ENCODE measurements at places on chromosomes 6 and 20. TPM values are rescaled to one million over a fixed set of nuclear protein-coding genes. Genes with fewer than 3 reads are reported as not detected.

DNA sequence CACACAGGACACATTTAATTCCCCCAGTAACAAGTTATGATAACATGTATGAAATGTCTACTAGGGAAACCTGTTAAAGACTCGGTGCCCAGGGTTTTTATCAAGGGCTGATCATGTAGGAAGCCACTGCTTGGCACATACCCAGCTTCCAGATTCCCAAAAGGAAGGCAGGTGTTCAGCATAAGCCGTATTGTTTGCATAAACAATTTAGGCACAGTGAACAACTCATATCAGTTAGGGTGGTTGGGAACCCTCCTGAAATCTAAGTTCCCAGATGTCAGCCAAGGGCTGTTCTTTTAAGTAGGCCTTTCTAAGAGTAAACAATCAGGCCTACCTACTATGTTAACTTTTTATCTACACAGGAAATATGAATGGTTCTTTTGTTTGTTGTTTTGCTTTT is 74.1 kb downstream of the ASXL1 start:
- no peak overlapping the region for H3K4me3 ChIP-seq
- DNase-seq, result no peak
- no peaks in the 10 kb centered on the region for H3K4me1 ChIP-seq
- peaks cover 33% of the 10 kb centered on the region for H3K36me3 ChIP-seq
- no peak overlapping the region for H3K27ac ChIP-seq

DNA sequence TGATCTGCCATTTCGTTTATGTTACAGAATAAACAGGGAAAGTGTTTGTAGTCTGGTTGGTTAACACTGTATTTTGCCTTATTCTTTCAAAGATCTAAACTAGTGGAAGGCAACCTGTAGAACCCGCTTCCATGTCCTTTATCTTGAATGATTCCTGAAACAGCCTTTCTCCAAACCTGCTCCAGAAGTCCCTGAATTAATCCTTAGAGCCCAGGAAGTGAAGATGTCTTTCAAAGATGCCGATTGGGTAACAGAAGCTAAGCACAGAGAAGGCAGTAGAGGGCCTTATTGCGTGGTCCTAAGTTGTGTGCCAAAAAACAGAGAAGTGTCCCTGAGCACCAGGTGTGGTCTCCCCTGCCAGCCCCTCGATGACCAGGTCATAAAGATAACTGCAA is 19.2 kb upstream of the ZSCAN16 start:
- H3K4me3 ChIP-seq, result peak overlapping the region; percentile 73
- H3K27ac ChIP-seq, result peak overlapping the region; percentile 64
- no peaks in the 10 kb centered on the region for H3K27me3 ChIP-seq
- H3K4me1 ChIP-seq, result peaks cover 8% of the 10 kb centered on the region
- DNase-seq, result no peak
- no peaks in the 10 kb centered on the region for H3K36me3 ChIP-seq

DNA sequence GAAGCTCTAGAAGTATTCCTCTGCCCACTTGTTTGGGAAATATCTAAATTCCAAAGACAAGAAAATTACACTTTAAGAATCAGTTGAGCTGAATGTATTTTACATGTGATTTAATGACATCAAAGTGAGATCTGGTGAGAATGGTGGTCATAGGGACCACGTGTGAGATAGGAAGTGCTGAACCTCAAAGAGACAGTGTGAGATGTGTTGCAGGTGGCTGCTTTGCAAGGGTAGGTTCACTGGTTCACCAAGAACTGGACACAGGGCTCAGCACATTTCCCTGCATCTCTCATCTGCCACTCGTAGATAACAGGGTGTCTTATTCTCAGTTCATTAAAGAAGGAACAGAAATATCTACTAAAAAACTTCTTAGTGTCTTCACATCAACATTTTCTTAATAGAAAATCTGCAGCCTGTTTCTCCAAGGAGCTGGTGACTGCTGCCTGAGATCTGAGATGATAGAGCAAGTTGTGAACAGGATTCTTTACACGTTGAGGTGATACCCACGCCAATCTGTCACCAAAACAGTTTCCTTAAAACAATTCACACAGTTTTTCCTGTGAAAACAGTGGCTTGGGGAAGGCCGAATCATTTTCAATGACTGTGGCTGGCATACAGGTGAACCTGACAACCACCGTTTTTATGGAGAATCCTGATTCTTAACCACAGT is 7.2 kb downstream of the CCR6 start:
- no peaks in the 10 kb centered on the region for H3K4me1 ChIP-seq
- DNase-seq, result no peak
- no peak overlapping the region for H3K4me3 ChIP-seq
- H3K27ac ChIP-seq, result no peak overlapping the region
- H3K36me3 ChIP-seq, result no peaks in the 10 kb centered on the region
- no peaks in the 10 kb centered on the region for H3K27me3 ChIP-seq

- H3K4me3 ChIP-seq, result no peak overlapping the region
- no peaks in the 10 kb centered on the region for H3K36me3 ChIP-seq
- no peaks in the 10 kb centered on the region for H3K4me1 ChIP-seq
- no peak overlapping the region for H3K27ac ChIP-seq
These were observed 193.9 kb downstream of the SLC24A3 start for GRCh38 chr20:19406381-19406780.

- no peaks in the 10 kb centered on the region for H3K36me3 ChIP-seq
- no peak for DNase-seq
- no peak overlapping the region for H3K27ac ChIP-seq
These were observed 245.3 kb upstream of the UFL1 start for GRCh38 chr6:96276305-96276704.

GRCh38 chr20:48822178-48822577 is 5.6 kb downstream of the PREX1 start:
- DNase-seq, result no peak
- H3K4me1 ChIP-seq, result peaks cover 19% of the 10 kb centered on the region
- no peaks in the 10 kb centered on the region for H3K36me3 ChIP-seq
- H3K4me3 ChIP-seq, result no peak overlapping the region

- no peaks in the 10 kb centered on the region for H3K4me1 ChIP-seq
- no peaks in the 10 kb centered on the region for H3K36me3 ChIP-seq
- DNase-seq, result no peak
- no peaks in the 10 kb centered on the region for H3K27me3 ChIP-seq
- H3K4me3 ChIP-seq, result no peak overlapping the region
These were observed 211.1 kb downstream of the GMDS start for GRCh38 chr6:2034256-2034655.

GRCh38 chr6:73207221-73207837 is 18.0 kb downstream of the KHDC1L start:
- no peak overlapping the region for H3K27ac ChIP-seq

DNA sequence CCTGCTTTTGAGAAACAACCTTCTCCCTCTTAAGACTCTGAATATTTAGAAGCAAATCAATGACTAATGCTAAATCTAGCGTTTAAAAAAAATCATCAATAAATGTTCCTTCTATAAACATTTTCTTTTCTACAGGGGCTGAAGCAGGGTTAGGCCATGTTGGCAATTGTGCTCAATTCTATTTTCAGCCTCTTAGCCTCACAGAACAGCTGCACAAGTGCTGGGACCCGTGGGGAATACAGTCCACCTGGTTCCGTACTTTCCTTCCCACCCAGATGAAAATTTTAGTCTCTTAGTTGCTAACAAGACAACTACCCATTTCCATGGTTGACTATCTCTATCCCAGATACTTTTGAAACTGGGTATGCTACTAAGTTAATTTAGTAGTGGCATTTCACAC is 138.6 kb downstream of the RPS12 start:
- H3K27ac ChIP-seq, result no peak overlapping the region
- H3K27me3 ChIP-seq, result no peaks in the 10 kb centered on the region
- no peaks in the 10 kb centered on the region for H3K36me3 ChIP-seq

GRCh38 chr20:37579106-37579505 is 51.4 kb upstream of the BLCAP start:
- H3K4me3 ChIP-seq, result no peak overlapping the region
- no peaks in the 10 kb centered on the region for H3K36me3 ChIP-seq
- no peak overlapping the region for H3K27ac ChIP-seq
- H3K4me1 ChIP-seq, result no peaks in the 10 kb centered on the region
- peaks cover 22% of the 10 kb centered on the region for H3K27me3 ChIP-seq
- DNase-seq, result no peak

DNA sequence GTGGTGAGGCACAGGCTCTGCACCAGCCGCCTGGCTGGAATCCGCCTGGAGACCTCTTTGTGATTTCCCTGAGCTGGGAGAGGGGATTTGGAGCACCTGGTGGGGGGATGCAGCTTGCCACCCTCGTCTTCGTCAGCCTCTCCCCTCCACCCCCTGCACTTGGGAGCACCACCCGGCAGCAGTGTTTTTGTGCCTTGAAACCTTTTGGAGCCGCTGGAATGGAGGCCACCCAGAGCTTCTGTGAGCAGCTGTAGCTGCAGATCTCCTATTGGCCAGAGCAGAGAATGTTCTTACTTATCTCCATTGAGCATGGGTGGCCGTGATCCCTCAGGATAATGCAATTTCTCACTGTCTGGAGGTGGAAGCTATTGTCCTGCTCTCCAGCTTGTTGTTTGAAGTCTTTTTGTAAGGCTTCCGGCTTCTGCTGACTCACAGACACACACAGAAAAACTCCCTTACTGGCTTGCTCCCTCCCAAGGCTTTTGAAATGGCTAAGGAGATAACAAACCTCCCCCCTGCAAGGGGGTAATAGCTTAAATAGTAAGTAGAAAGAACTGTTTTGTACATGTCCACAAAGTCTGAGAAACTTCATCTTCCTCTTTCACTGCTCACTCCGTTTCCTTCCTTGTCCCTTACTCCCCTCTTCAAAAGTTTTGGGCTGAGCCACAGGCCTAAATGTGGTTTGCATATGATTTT is 271.2 kb downstream of the PRL start:
- no peak for DNase-seq
- no peaks in the 10 kb centered on the region for H3K27me3 ChIP-seq
- no peak overlapping the region for H3K27ac ChIP-seq
- no peaks in the 10 kb centered on the region for H3K4me1 ChIP-seq

DNA sequence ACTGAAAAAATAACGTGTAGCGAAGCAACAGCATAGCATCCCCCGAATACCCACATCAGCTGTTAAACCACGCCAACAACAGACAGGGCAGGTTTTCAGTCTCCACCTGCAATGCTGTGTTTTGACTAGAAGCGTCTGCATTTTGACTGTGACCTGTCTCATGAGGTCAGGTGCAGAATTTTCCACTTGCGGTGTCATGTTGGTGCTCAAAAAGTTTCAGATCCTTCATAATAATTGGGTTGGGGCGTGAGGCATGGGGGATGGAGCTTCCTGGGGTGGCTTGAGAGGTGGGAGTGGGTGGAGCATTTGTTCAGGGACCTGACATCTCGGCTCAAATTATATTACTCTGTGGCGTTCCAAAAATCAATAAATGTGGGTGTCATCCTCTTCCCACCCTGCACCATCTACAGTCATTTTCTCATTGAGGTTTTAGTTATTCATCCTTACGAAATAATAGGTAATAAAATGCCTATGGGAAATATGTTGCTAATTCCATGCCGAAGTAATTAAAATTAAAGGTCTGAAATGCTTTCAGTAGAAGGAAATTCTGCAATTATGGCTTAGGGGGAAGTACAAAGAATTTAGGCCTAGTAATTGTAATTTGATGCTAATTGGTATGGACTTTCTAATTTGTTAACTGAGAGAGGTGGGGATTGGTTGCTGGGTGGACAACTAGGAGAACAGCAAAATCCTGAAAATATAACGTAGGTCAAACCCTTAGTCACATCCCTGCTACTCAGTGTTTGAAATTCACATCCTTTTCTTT is 81.0 kb downstream of the TIAM2 start:
- DNase-seq, result no peak
- H3K27me3 ChIP-seq, result no peaks in the 10 kb centered on the region
- H3K4me3 ChIP-seq, result no peak overlapping the region
- no peaks in the 10 kb centered on the region for H3K4me1 ChIP-seq

GRCh38 chr20:37375227-37375626 is 29.3 kb downstream of the SRC start:
- H3K27ac ChIP-seq, result no peak overlapping the region
- H3K4me1 ChIP-seq, result no peaks in the 10 kb centered on the region
- peaks cover 13% of the 10 kb centered on the region for H3K36me3 ChIP-seq
- no peaks in the 10 kb centered on the region for H3K27me3 ChIP-seq
- no peak for DNase-seq

DNA sequence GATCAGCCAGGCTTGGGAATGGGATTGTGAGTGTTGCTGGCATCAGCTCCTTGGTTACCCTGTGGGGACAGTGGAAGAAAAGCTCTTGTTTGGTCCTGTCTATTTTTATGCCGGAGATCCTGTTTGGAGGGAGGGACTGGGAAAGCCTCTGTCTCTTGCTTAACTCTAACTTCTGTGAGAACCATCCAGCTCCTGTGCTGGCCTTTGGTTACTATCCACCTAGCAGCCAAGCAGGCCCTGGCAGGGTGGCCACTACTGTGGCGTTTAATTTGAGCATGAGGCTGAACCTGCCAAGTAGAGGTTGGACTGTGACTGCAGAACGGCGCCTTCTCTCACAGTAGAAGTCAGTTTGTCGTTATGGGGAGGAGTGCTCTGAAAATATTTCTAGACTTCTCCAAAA is 193.3 kb downstream of the UTRN start:
- H3K36me3 ChIP-seq, result no peaks in the 10 kb centered on the region
- no peaks in the 10 kb centered on the region for H3K27me3 ChIP-seq
- DNase-seq, result no peak
- H3K4me3 ChIP-seq, result no peak overlapping the region
- no peak overlapping the region for H3K27ac ChIP-seq

DNA sequence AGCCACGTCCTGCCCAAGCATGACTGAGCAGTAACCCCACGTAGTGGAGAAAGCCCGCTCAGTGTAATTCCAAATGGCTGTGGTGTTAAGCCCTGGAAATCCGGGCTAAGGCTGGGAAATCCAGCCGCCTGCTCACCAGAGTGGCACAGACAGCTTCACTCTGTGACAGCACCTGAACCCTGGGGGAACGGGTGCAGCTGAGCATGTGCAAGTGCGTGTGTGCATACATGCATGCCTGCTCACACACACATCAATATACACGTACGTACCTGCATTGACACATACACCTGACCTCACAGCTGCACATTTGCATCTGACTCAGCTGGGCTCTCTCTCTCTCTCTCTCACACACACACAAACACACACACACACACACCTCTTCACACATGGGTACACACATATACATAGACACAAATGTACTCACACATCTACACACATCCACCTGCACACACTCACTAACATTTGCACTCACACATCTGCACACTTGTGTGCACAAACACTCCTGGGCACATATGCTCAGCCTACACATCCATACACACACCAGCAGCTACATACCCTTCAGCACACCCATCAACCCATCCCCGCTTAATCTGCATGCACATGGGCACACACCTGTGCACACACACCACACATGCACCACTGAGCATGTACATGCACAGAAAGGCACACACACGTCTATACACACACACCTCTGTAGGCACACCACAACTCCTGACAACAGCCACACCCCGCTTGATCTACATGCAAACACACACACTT is 114.1 kb downstream of the GRM4 start:
- no peaks in the 10 kb centered on the region for H3K4me1 ChIP-seq
- no peaks in the 10 kb centered on the region for H3K36me3 ChIP-seq
- no peak overlapping the region for H3K27ac ChIP-seq
- no peak for DNase-seq
- H3K27me3 ChIP-seq, result peaks cover 8% of the 10 kb centered on the region
- H3K4me3 ChIP-seq, result no peak overlapping the region

GRCh38 chr6:161618831-161619454 is 345.1 kb upstream of the AGPAT4 start:
- no peak overlapping the region for H3K27ac ChIP-seq
- no peaks in the 10 kb centered on the region for H3K4me1 ChIP-seq
- H3K27me3 ChIP-seq, result no peaks in the 10 kb centered on the region
- H3K36me3 ChIP-seq, result no peaks in the 10 kb centered on the region
- H3K4me3 ChIP-seq, result no peak overlapping the region

Gene AP5S1
- polyA plus RNA-seq, result 9.0 TPM

Gene PHACTR1
- 0.22 TPM for polyA plus RNA-seq

Gene SCUBE3
- polyA plus RNA-seq, result not detected

Gene MAP1LC3A
- 2.9 TPM for polyA plus RNA-seq

Gene MUC22
- polyA plus RNA-seq, result not detected

Gene TMC2
- polyA plus RNA-seq, result not detected

Gene TP53INP2
- polyA plus RNA-seq, result 2.6 TPM

All from keratinocyte (primary cell).